ENCODE measurements at places on chromosomes 13 and 19. TPM values are rescaled to one million over a fixed set of nuclear protein-coding genes. Genes with fewer than 3 reads are reported as not detected.

- no peaks in the 10 kb centered on the region for H3K27me3 ChIP-seq
- no peak for DNase-seq
- H3K4me1 ChIP-seq: no peaks in the 10 kb centered on the region
- H3K4me3 ChIP-seq: no peak overlapping the region
- H3K36me3 ChIP-seq: no peaks in the 10 kb centered on the region
Observed at GRCh38 chr13:113026391-113026910, 57.4 kb downstream of the MCF2L start.

GRCh38 chr13:48476686-48477085 is 56.2 kb downstream of the RCBTB2 start:
- H3K4me3 ChIP-seq: no peak overlapping the region
- H3K36me3 ChIP-seq: peaks cover 5% of the 10 kb centered on the region
- no peak overlapping the region for H3K27ac ChIP-seq

DNA sequence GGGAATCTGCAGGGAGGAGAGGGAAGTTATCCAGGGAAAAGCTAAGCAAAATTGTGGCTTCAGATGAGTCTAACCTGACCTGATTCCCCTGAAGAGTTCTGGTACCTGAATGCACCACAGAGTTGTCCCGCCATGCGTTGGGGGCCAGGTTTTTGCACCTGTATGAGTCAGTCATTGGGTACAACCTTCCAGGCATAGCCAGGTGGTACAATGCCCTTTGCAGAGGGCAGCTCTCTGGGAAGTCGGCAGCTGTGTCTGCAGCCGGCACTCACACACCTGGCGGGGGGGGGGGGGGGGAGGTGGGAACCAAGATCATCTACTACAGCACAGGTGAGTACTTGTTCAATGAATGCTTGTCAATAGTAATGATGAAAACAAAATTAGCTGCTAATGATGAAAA is 52.5 kb upstream of the GTF3A start:
- no peak overlapping the region for H3K27ac ChIP-seq
- H3K4me1 ChIP-seq: no peaks in the 10 kb centered on the region
- no peak for DNase-seq
- no peaks in the 10 kb centered on the region for H3K27me3 ChIP-seq
- no peak overlapping the region for H3K4me3 ChIP-seq

DNA sequence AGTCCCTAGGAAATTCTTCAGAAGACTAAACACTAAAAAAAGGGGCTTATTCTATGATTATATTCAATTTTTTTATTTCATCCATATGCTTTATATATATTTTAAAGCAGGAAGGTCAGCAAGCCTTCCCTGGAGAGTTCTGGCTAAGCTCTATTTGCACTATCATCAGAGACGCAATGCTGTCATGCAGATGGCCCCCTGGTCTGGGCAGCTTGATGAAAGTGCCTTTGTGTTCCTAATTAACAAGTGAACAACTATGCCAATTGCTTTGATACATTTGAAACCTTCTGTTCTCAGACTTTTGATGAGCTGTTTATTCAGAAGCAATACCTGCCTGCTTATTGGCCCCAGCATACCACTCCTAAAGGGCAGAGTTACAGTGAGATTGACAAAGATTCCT is 1344.6 kb downstream of the OLFM4 start:
- no peaks in the 10 kb centered on the region for H3K4me1 ChIP-seq
- no peak for DNase-seq
- H3K27me3 ChIP-seq: no peaks in the 10 kb centered on the region
- H3K27ac ChIP-seq: no peak overlapping the region

DNA sequence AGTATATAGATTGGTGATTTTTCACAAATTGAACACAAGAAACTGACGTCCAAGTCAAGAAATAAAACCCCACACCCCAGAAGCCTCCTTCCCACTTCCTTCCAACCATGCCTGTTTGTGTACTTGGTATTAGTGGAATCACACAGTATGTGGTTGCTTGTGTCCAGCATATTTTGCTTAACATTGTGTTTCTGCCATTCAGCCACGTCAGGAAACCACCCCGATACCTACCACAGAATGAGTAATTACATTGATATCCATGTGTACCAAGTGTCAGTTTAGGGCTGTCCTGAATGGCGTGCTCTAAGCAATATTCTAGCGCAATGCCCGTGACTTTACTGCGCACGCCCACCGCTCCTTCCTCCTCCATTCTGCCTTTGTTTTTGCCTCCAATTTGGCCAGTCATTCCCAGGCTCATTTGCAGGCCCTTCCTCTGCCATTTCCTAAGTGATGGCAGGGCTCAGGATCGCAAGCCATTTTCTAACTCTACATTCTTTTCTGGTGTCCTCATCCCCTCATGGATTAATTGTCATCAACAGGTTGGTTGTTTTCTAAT is 25.9 kb upstream of the MPHOSPH8 start:
- H3K27ac ChIP-seq: no peak overlapping the region
- no peak overlapping the region for H3K4me3 ChIP-seq
- peaks cover under 1% of the 10 kb centered on the region for H3K27me3 ChIP-seq
- H3K4me1 ChIP-seq: no peaks in the 10 kb centered on the region
- DNase-seq: no peak
- H3K36me3 ChIP-seq: no peaks in the 10 kb centered on the region

The PRDX2 gene
- total RNA-seq: 184 TPM
